IMR-90 (cell line): ENCODE measurements at places on chromosomes 4 and X. TPM values are rescaled to one million over a fixed set of nuclear protein-coding genes. Genes with fewer than 3 reads are reported as not detected.

DNA sequence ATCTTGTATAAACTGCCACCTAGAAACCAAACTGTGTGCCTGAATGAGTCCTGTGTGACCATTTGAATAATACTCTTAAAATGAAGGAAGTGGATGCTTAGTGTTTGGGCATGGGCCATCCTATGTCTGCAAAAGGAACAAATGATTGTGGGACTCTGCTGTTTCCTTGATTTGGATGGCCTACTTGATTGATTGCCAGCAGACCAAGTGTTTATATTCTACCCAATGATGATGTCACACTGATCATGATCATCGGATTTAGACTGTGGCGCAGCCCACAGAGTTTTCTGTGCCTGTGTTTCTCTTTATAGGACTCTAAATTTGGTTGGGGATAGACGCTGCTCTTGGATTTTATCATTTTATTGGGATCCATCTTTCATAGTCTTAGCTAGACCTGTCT, 4.4 kb downstream of the SEPTIN11 start:
- no peaks in the 10 kb centered on the region for H3K27me3 ChIP-seq
- H3K4me3 ChIP-seq: no peak overlapping the region
- peaks cover 11% of the 10 kb centered on the region for H3K36me3 ChIP-seq
- peaks cover 22% of the 10 kb centered on the region for H3K4me1 ChIP-seq
- DNase-seq: no peak
- no peak overlapping the region for H3K27ac ChIP-seq

- no peak for DNase-seq
- no peak overlapping the region for H3K4me3 ChIP-seq
- no peaks in the 10 kb centered on the region for H3K4me1 ChIP-seq
- H3K27me3 ChIP-seq: no peaks in the 10 kb centered on the region
- no peaks in the 10 kb centered on the region for H3K36me3 ChIP-seq
Measured at GRCh38 chr4:8731364-8731763, 138.8 kb downstream of the CPZ start.

DNA sequence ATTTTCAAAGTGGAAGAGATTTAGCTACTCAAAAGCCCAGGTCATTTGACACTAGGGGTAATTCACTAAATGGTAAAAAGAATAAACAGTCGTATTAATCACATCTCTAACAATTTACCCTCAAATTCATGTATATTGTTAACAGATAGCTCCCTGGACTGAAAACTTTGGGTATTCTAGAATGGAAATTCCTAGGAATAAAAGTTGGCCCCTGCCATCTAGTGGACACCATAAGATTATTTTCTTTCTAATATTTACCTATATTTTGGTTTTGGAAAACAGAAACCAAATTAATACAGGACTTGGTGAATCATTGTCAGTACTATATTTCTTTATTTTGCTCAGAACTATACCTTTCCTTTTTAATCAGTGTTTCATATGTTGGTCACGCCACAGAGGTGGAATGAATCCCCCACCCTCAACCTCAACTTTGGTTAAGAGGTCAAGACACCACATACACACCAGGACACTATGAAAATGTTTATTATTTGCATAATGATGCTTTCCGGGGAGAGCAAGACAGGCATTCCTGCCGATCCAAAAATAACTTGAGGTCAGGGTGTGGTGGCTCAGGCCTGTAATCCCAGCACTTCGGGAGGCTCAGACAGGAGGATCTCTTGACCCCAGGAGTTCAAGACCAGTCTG, 96.2 kb upstream of the APOOL start:
- no peaks in the 10 kb centered on the region for H3K4me1 ChIP-seq
- no peak overlapping the region for H3K27ac ChIP-seq
- no peaks in the 10 kb centered on the region for H3K27me3 ChIP-seq
- no peaks in the 10 kb centered on the region for H3K36me3 ChIP-seq
- DNase-seq: peak; percentile 5
- H3K4me3 ChIP-seq: no peak overlapping the region

DNA sequence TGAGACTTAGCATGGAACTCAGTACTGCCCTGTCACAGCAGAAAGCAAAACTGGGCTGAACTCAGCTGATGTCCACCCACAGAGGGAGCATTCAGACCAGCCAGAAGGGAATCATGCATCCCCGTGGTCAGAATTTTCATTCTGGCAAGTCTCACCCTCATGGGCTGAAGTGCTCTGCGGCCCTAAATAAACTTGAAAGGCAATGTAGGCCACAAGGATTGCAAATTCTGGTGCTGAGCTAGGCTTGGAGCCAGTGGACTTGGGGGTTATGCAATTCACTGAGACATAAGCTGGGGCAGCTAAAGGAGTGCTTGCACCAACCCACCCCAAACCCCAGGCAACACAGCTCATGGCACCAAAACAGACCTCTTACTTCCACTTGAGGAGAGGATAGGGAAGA, 494.1 kb downstream of the GABRG1 start:
- no peaks in the 10 kb centered on the region for H3K4me1 ChIP-seq
- H3K4me3 ChIP-seq: no peak overlapping the region
- no peaks in the 10 kb centered on the region for H3K36me3 ChIP-seq
- H3K27ac ChIP-seq: no peak overlapping the region
- no peak for DNase-seq
- H3K27me3 ChIP-seq: no peaks in the 10 kb centered on the region

- peaks cover 1% of the 10 kb centered on the region; the same call in 1 of the 2 replicates for H3K4me1 ChIP-seq
- H3K27ac ChIP-seq: no peak overlapping the region
- no peak for DNase-seq
- no peaks in the 10 kb centered on the region for H3K36me3 ChIP-seq
Measured at GRCh38 chr4:102678107-102678506, 82.7 kb downstream of the MANBA start.

GRCh38 chrX:110512341-110512740, 153.7 kb downstream of the RTL9 start:
- H3K4me3 ChIP-seq: no peak overlapping the region
- H3K4me1 ChIP-seq: no peaks in the 10 kb centered on the region
- no peak overlapping the region for H3K27ac ChIP-seq
- no peaks in the 10 kb centered on the region for H3K36me3 ChIP-seq
- DNase-seq: no peak

DNA sequence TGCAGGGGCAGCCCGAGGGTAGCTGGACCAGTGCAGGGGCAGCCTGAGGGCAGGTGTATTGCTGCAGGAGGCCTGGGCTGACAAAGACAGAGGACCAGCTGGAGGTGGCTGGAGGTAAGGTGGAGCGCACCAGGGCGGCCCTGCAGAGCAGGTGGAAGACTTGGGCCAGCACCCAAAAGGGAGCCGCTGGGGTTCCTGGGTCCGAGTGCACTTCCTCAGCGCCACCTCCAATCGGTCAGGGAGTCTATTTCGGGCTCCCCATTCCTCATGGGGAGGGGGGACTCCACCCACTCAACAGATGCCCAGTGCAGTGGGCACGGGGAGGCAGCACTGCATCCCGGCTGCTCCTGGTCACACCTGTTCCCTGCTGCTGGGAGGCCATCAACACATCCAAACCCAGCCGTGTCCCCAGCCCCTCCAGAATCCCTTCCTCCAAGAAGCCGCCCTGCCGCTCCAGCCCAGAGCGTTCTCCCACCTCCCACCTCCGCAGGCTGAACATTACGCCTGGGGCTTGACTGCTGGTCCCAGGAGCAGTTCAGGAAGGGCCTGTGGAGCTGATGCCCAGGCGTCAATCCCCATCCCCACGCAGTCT, 1.5 kb downstream of the LRPAP1 start:
- H3K4me3 ChIP-seq: 0 out of 2 replicates have a peak overlapping the region, but pooled peaks have one; percentile 97
- H3K36me3 ChIP-seq: peaks cover 9% of the 10 kb centered on the region; the same call in 1 of the 2 replicates
- H3K4me1 ChIP-seq: peaks cover 10% of the 10 kb centered on the region
- H3K27ac ChIP-seq: no peak overlapping the region
- H3K27me3 ChIP-seq: peaks cover 5% of the 10 kb centered on the region; the same call in 1 of the 2 replicates
- no peak for DNase-seq

DNA sequence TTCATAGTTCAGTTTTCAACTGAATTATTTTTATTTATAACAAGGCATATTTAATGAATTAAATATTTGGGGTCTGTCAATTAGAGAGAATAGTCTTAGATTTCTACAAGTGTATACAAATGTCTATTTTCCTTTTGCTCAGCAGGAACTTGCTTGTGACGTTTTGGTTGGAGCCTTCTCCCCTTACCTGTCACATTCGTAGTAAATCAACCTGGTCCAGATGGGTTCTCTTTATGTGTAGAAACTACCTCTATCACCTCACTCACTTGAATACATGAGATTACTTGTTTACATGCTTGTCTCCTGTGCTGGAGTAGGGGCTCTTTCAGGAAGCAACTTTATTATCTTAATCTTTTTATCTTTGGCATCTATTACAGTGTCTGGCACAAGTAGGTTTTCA, 938.3 kb upstream of the IGFBP7 start:
- H3K27ac ChIP-seq: no peak overlapping the region
- DNase-seq: no peak
- H3K27me3 ChIP-seq: no peaks in the 10 kb centered on the region

DNA sequence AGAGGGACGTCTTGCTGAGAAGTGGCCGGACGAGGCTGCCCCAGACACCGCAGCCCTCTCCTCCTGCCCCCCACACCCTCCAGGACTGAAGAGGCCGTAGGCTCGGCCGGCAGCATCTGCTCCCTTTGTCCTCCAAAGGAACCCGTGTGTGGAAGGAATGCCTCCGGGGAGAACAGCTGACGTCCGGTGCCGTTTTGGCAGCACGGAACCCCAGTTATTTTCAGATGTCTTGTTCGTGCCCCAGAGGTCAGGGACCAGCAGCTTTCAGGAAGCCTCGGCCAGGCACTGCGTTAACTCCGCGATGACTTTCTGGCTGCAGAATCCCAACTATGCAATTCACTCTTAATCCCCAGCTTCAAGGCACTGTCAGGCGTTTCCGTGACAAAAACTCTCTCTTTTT, 10.9 kb upstream of the PPP2R3B start:
- H3K27me3 ChIP-seq: no peaks in the 10 kb centered on the region
- no peaks in the 10 kb centered on the region for H3K4me1 ChIP-seq
- H3K4me3 ChIP-seq: no peak overlapping the region
- H3K27ac ChIP-seq: no peak overlapping the region
- H3K36me3 ChIP-seq: no peaks in the 10 kb centered on the region

Gene MGARP
- polyA plus RNA-seq: 34.7 and 35.1 TPM in 2 replicates

Gene GPRASP1
- 1.2 and 1.5 TPM in 2 replicates for polyA plus RNA-seq

Gene MAP9
- 3.2 and 4.0 TPM in 2 replicates for polyA plus RNA-seq

Gene NMU
- polyA plus RNA-seq: not detected in 2 replicates

Gene NAP1L5
- polyA plus RNA-seq: 5.3 and 6.0 TPM in 2 replicates

Gene CSAG2
- polyA plus RNA-seq: not detected in 2 replicates

Gene TMSB15C
- 1.9 and 2.1 TPM in 2 replicates for polyA plus RNA-seq

Gene TLR1
- polyA plus RNA-seq: 0.17 and 0.24 TPM in 2 replicates

Gene PHKA1
- 2.3 and 2.7 TPM in 2 replicates for polyA plus RNA-seq
